ENCODE measurements at places on chromosomes 4 and X. TPM values are rescaled to one million over a fixed set of nuclear protein-coding genes. Genes with fewer than 3 reads are reported as not detected.

DNA sequence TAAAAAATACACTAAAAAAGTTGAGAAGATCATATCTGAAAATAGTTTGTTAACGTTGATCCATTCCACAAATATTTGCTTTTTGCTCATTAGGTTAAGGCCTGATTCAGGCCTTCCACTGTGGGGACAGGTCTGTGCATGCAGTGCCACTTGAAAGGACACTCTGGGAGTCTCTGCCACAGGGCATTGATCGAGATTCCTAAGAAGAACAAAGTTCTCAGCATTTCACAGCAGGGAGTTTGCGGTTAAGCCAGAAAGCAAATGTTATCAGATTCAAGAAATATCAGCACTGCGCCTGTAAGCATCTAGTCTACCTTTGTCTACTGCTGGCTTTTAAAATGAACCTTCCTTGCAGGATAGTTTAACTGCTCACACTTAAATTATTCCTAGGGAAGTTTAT is 62.2 kb upstream of the TNIP3 start:
- no peaks in the 10 kb centered on the region for H3K36me3 ChIP-seq
- no peaks in the 10 kb centered on the region for H3K27me3 ChIP-seq
- H3K4me3 ChIP-seq = peak overlapping the region; percentile 32
- peak overlapping the region; percentile 62 for H3K27ac ChIP-seq

DUSP21 gene
- not detected for total RNA-seq

ARHGAP36 gene
- not detected for total RNA-seq

DNA sequence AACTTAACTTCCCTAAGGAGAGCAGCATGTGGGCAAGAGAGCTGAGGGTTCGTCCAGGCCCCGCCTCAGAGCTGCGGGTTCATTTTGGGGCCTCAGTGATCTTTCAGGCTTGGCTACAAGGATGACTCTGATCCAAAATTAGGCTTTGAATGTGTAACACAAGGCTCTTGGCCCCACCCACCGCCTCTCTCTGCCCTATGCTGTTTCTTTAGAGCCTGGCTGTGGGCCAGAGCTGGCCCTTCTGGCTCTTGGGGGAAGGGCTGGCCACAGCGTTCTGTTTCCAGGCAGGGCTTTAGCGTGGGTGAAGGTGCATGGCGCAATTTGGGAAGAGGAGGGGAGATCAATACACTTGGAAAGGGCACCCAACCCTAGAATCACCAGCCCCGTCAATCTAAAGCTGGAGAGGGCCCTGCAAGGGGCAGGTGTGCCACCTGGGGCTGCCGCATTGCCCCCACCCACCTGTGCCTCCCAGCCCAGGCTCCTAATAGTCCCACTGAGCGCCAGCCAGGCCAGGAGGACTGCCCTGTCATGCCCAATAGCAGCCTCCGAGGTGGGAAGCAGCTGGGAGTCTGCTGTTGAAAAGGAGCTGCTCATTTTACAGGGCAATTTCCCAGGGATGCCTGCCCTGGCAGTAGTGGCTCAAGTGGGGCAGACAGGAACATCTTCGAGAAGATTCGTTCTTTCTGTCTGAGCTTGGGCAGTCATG is 84.5 kb upstream of the MAML3 start:
- DNase-seq = no peak
- H3K4me1 ChIP-seq = peaks cover 21% of the 10 kb centered on the region
- H3K4me3 ChIP-seq = no peak overlapping the region
- no peak overlapping the region for H3K27ac ChIP-seq
- H3K27me3 ChIP-seq = no peaks in the 10 kb centered on the region
- H3K36me3 ChIP-seq = no peaks in the 10 kb centered on the region

DNA sequence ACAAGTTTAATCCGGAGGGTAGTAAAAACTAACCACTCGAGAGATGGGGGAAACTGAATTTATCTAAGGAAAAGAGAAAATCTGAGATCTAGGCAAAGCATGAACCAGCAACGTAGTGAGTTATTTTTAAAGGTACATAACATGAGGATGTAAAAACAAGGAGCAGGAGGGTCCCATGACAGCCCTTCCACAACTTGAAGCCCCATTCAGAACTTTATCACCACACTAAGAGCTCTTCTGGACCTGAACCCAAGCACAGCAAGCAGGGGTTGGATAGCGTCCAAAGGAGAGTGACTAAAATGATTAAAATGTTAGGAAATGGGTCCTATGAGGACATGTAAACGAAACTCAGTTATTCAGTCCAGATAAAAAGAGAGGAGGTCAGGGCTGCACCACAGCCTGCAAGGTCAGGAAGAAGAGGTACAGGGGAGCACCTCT is 16.2 kb downstream of the SH3RF1 start:
- no peaks in the 10 kb centered on the region for H3K4me1 ChIP-seq
- H3K27ac ChIP-seq = no peak overlapping the region
- no peaks in the 10 kb centered on the region for H3K36me3 ChIP-seq
- H3K27me3 ChIP-seq = no peaks in the 10 kb centered on the region

All from naive thymus-derived CD4-positive, alpha-beta T cell (primary cell).